Immature natural killer cell (primary cell): ENCODE measurements at places on chromosomes 3 and 15. TPM values are rescaled to one million over a fixed set of nuclear protein-coding genes. Genes with fewer than 3 reads are reported as not detected.

GRCh38 chr3:16929311-16929710 lies 44.6 kb downstream of the PLCL2 start:
- H3K36me3 ChIP-seq: peaks cover 12% of the 10 kb centered on the region
- no peaks in the 10 kb centered on the region for H3K27me3 ChIP-seq
- H3K4me3 ChIP-seq: no peak overlapping the region
- no peak for DNase-seq
- H3K4me1 ChIP-seq: peaks cover 87% of the 10 kb centered on the region
- H3K27ac ChIP-seq: peak overlapping the region; percentile 57

DNA sequence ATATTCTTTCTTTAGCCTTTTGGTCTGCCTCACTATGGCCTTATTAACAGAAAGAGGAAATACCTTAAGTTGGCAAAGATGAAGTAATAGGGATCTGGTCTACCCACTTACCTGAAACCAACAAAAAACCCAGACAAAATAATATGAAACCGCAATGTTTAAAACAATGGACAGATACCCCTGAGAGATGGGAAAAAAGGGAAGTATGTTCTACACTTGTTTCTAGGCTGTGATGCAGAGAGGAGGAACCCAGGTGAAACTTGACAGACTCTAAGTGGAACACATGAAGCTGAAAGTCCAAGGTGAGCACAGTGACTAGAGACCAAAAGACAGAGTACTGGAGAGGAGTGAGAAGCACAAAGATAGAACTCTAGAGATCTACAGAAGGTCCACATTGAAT lies 78.4 kb downstream of the NR2E3 start:
- H3K27me3 ChIP-seq: peaks cover 2% of the 10 kb centered on the region
- no peak overlapping the region for H3K27ac ChIP-seq
- no peak for DNase-seq
- peaks cover 41% of the 10 kb centered on the region for H3K36me3 ChIP-seq

GRCh38 chr3:53134631-53135232 lies 4.5 kb upstream of the RFT1 start:
- H3K4me1 ChIP-seq: peaks cover 20% of the 10 kb centered on the region
- H3K36me3 ChIP-seq: no peaks in the 10 kb centered on the region
- peak; percentile 57 for DNase-seq
- H3K4me3 ChIP-seq: no peak overlapping the region
- H3K27ac ChIP-seq: no peak overlapping the region

NTRK3 gene
- polyA plus RNA-seq: not detected

SLCO2A1 gene
- polyA plus RNA-seq: not detected
